ENCODE measurements at places on chromosomes 1 and 21. TPM values are rescaled to one million over a fixed set of nuclear protein-coding genes. Genes with fewer than 3 reads are reported as not detected.

Gene PPM1J
- total RNA-seq: 2.1 TPM

Gene AGT
- total RNA-seq: 57.0 TPM

Gene ASB17
- not detected for total RNA-seq

Gene LINGO4
- total RNA-seq: not detected

Gene CDA
- 5.0 TPM for total RNA-seq

Gene TTC22
- 0.05 TPM for total RNA-seq

Gene CD84
- total RNA-seq: 6.9 TPM

Gene LCE2A
- total RNA-seq: not detected

Gene FOXD2
- total RNA-seq: 0.19 TPM

Gene KRTAP19-3
- total RNA-seq: not detected

Gene CDCA8
- total RNA-seq: 0.42 TPM

Gene NPL
- total RNA-seq: 11.9 TPM

Measured in posterior vena cava (tissue), 2 donors.